ENCODE measurements at places on chromosomes 7 and 10.

GRCh38 chr7:33248671-33249070 lies 119.3 kb downstream of the BBS9 start:
- no peak for DNase-seq

GRCh38 chr7:7793921-7794320 lies 75.5 kb upstream of the RPA3 start:
- DNase-seq: no peak

DNA sequence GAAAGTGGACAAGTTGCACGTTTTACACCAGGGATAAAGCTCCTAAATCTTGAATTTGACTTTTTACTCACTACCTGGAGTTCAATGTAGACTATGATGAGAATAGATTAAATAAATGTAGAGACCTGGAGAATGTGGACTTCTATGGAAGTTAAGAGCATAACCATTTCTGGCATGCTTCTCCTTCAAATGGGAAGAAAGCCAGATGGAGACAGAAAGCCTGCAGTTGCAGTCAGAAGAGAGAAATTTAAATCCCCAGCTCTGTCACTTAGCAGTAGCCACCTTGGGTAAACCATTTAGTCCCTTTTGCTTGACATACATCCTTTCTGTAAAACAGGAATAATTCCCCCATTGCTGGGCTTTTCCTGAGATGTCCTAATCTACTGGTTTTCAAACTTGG lies 355.3 kb upstream of the AUTS2 start:
- DNase-seq: no peak

GRCh38 chr10:97593421-97593820 lies 3.9 kb downstream of the C10orf62 start:
- DNase-seq: no peak

- DNase-seq: no peak
These were observed 311.8 kb upstream of the IMMP2L start for GRCh38 chr7:111873963-111874690.

- no peak for DNase-seq
These were observed 260.9 kb downstream of the ADARB2 start for GRCh38 chr10:1476455-1476803.

GRCh38 chr10:117364110-117364960 lies 10.9 kb downstream of the PDZD8 start:
- DNase-seq: no peak

DNA sequence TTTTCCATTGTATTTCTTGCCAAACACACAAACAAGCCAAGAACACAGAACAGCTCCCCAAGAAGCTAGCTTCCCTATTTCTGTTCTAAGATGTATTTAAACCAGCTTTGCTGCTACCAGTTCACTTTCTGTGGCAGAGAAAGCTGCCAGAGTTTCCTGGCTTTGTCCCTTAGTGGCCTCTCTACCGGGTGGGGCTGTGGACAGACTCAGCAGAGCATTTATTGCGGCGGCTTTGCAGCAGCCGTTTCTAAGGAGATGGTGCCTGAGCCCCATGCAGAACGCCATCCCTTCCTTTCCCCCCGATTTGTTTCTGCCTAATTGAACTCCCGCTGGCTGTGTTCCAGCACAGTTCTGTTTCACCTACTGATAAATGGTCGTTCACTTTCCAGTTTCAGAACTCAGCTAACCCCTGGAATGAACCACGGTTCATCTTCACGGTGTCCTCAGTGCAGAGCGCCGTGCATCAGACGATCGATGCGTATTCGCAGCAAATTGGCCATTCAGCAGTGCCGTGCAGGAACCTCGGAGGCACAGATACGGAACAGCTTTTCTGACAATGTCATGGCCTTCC lies 33.8 kb upstream of the SFMBT2 start:
- DNase-seq: no peak

DNA sequence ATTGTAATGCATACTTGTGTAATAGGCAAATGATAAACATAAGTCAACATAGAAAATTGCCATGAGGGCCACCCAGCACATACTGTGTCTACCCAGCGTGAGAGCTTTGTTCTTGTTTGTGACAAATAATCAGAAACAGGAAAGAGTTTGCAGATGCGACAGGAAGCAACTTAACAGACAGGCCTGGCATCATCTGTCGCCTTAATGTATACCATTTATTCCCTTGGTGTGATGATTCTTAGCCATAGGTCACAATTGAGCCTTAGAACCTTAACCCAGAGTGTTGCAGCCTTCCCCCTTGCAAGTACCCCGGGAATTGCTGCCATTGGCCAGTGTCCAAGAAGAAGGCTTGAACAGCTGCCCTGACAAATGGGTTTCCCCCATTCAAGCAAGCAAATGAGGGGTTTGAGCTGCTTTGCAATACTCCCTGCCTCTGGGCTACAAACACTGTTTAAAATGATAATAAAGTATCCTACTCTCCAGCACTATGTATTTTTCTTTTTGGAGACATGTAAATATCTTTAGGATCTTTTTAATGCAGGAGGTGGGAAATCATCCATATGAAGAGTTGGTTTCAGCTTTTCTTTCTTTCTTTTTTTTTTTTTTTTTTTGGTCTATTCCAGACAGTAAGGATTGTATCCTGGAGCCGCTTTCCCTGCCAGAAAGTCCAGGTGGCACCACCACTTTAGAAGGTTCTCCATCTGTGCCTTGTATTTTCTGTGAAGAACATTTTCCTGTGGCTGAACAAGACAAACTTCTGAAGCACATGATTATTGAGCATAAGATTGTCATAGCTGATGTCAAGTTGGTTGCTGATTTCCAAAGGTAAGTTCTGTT lies 80.0 kb downstream of the ZNF277 start:
- DNase-seq: no peak
